Stimulated activated CD8-positive, alpha-beta memory T cell treated with anti-CD3 and anti-CD28 coated beads, Interleukin-15, amount 100 ng/mL, for 4 hours (primary cell): ENCODE measurements at places on chromosomes 16 and 17.

- no peak for DNase-seq
These were observed 180.7 kb downstream of the PARN start for GRCh38 chr16:14449334-14449733.

GRCh38 chr16:89436366-89436765 is 54.0 kb downstream of the ANKRD11 start:
- DNase-seq = no peak

DNA sequence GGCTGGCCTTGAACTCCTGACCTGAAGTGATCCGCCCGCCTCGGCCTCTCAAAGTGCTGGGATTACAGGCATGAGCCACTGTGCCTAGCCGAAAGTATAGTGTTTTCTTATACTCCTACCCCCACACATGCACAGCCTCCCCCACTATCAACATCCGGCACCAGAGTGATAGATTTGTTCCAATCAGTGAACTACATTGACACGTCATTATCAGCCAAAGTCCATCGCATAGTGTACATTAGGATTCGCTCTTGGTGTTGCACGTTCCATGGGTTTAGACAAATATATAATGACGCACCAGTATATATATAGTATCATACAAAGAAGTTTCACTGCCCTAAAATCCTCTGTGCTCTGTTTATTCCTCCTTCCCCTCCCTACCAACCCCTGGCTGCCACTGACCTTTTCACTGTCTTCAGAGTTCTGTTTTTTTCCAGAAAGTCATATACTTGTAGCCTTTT is 11.9 kb upstream of the TM4SF5 start:
- DNase-seq = no peak

DNA sequence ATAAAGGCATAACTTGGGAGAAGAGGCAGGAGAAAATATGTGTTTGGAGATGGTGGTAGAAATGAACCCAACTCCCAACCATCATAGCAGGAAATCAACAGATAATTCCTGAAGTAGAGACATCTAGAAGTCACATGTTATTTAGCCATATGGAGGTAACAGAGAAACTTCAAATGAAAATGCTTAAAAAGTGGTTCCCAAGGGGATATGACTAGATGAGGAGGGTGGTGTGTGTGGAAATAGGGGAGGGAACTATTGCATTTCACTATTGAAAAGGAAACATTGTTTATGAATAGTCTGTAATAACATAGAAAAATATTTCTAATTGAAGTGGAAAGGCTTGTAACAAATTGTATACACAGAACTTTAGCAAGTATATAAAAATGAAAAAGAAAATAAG is 412.0 kb downstream of the SHISA9 start:
- DNase-seq = no peak

DNA sequence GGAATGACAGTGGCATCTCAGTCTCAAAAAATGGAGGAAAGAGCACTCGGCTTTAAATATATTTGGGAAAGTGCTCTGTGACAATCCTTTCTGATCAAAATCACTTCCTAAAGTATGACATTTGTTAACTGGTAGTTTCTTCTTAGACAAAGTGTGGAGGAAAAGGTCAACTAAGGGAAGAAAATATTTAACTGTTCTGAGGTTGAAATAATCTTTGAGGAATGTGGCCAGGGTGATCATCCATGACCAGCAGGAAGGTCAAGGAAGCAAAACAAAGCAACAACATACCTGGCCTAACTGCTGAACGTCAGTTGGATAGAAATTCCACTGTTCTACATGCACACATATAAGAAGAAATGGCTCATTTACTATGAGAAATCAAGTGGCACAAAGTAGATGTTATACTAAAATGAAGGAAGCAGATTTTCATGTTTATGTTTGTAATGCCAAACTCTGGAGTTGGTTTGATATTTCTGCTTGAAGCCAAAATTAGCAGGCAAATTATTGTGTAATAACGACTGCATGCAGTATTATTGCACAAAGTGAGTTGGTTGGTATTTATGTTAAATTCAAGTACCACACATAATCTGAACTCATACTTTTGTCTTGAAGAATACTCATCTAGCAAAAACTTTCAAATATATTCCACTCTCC is 87.3 kb upstream of the CORO6 start:
- DNase-seq = no peak

DNA sequence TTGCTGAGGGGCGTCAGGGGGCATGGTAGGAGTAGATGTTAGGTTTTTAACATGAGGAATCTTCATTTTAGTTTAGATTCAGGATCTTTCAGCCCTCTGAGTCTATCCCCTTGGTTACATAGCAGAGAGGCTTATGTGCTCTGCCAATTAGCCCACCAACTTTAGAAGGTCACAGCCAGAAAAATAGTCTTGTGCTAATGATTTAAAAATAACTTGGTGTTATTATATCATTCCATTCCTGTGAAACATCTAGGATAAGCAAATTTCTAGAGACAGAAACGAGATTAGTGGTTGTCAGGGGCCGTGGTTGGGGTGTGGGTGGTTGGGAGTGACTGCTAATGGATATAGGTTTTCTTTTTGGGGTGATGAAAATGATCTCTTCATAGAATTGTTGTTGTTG is 183.7 kb downstream of the SNX29 start:
- DNase-seq = no peak

- DNase-seq = no peak
These were observed 34.1 kb upstream of the ENPP7 start for GRCh38 chr17:79696610-79696982.

DNA sequence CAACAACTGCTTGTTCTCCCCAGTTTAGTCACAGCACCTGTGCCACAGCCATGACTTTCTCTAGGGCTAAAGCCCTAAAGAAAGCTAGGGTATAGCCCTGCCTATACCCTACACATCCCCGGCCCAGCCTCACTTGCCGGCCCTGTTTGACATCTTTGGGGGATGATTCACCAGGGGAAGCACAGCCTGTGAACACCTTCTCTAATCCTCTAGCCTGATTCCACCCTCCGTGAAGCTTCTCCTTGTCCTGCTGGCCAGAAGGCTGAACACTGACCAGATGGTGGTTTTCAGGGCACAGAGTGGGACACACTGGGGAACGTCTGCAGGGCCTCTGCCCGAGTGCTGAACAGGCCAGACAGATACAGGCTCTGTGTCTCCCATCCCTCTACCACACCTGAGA is 6.0 kb downstream of the CLEC16A start:
- DNase-seq = no peak

DNA sequence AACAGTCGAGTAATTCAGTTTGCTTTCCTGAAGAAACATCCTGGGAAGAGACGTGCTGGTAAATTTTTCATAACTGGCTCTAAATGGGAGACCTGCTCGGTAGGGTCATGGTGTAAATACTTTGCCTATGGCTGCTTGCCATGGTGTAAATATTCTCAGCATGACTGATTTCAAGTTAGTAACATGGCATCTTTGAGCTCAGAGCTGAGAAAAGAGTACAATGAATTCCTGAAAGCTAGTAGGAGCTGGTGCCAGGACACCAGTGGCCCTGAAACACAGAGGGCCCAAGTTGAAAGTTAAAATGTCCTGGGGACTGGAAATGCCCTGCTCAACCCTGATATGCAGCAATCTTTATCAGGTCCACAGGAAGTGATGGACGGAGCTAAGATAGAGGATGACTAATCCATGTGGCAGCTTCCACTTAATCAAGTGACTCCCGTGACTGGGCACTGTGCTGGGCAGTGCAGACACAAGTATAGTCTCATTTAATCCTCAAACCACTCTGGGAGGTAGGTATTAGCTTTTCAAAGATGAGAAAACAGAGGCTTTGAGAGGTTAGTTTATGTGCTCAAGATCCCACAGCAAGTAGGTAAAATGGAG is 130.1 kb upstream of the ADAMTS18 start:
- no peak for DNase-seq

DNA sequence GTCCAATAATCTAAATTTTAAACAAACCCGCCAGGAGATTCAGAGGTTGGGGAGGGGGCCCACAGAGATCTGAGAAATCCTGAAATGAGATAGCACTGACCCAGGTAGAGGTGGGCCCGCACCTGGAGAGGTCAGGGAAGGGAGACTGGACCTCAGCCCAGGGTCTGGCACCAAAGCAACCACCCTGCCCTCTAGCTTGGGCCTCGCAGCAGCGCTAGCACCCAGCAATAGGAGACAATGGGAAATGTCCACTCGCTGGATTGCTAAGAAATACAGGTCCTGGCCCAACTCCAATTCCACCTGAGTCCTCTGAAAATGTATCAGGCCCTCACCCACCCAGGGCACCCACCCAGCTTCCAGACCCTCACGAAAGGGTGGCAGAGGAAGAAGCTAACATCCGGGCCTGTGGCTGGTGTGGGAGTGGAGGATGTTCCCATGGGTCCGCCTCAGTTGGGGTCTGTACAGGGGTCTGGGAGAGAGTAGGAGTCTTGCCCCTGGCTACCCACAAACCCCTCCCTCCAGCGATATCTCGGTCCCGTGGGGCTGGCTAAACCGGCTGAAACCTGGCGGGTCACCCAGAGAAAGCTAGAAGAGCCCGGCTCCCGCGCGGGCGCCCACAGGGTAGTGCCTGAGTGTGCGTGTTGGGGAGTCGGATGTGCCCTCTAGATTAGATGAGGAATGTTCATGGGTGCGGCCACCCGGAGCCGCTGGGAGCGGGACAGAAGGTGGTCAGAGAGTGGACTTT is 1.1 kb downstream of the PLLP start:
- no peak for DNase-seq

DNA sequence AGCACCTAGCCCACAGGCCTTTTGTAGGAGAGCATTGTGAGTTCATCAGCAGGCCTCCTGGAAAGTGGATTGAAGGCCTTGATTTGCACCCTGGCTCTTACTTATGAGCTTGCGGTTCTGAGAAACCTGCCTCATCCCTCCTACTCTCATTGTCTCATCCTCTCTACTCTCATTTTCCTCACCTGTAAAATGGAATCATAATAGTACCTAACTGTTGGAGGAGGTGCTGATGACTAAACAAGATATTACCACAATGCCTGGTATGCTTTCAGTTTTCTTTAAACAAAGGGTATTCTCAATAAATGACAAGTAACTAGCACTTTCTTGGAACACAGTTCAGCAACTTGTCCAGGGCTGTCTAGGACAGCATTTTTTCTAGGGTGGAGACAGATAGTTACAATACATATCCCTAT is 243.1 kb upstream of the MAF start:
- no peak for DNase-seq

DNA sequence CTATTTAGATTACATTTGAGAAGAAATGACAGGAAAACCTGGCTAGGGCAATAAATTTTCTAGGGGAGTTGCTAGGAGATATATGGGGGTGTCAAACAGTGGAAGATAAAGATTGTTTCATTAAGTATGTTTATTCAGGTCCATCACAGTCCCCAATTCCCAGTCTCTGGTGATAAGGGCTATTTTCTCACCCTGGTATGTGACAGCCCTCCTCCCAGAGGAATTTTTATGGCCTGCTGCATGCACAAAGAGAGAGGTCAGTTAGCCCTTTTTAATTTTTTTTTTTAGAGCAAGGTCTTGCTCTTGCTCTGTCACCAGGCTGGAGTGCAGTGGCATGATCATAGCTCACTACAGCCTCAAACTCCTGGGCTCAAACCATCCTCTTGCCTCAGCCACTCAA is 53.6 kb upstream of the ATF7IP2 start:
- DNase-seq = no peak

- DNase-seq = no peak
These were observed 70.2 kb downstream of the PARN start for GRCh38 chr16:14559809-14560241.
